Brain (organoid and tissue), 16 donors: ENCODE measurements at places on chromosomes 6 and 20.

DNA sequence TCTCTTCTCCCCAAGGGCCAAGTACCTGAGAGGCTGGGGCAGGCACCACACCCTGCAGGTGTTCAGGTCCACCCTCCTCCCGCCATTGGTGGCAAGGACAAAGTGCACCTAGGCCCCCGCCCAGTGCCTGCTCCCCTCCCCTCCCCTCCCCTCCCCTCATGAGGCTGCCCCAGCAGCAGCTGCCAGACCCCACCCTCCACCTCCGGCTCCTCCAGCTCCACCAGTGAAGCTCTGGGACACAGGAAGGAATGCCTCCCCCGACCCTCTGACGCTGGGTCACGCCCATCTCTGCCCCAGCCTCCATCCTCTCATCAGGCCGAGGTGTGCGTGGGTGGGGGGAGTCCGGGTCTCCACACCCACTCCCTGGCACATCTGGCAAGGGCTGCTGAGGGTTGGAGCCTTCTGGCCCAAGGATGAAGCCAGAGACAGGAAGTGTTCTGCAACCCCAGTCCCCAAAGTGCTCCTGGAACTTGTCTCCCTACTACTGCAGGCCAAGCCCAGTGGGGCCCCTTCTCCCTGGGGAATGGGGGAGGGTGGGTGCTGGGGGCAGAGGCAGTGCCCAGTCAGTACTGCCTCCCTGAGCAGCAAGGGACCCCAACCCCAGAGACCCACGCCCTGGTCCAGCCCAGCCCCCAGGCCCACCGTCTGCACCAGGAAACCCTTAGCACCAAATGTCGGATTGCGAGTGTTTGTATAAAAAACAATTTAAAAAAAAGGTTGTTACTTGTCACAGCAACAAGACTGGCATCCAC lies 1.6 kb upstream of the UCKL1 start:
- DNase-seq, result no peak

DNA sequence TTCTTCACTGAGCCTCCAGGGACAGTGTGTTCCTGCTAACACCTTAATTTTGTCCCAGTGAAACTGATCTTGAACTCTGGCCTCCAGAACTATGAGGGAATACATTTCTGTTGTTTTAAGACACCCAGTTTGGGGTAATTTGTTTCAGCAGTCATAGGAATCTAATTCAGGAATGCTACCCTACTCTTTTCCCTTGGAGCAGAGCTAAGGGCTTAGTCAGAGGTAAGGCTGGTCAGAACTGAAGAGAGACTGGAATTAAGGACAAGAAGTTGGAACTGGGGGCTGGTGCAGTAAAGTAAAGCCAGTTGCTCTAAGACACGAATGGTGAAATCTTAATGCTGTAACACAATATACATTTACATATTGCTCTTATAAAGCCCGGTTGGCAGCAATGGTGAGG lies 809.7 kb downstream of the MAFB start:
- no peak for DNase-seq

GRCh38 chr6:120447605-120448004 lies 886.7 kb downstream of the TBC1D32 start:
- DNase-seq, result no peak

DNA sequence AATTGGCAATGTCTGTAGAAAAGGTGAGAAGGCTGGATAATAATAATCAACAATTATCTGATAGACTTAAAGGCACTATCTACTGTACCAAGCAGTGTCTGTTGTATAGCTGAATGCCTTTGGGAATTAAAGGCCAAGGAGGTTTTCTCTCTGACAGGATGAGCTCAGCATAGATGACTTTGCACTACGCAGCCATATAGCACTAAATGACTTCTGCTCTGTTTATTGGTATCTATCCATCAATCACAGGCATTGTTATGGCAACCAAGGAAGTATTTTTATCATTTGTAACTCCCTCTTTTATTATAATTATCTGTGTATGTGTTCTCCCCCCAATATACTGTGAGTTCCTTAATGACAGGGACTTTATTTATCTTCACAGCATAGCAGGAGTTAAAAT lies 654.3 kb downstream of the PHF3 start:
- no peak for DNase-seq

DNA sequence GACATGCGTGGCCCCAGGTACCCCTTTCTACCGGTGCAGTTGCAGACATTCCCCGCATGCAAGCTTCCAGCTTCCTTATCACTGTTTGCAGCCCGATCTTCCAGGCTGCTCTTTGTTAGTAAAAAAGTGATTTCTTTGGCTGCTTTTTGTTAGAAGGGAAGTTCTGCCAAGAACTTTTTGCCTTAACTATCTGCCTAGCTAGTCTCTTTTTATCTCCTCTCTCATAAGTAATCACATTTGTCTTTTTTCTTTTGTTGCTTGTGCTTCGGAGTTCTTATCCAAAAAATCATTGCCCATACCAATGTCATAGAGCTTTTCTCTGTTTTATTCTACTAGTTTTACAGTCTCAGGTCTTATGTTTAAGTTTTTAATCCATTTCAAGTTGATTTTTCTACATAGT lies 20.3 kb downstream of the FAM162B start:
- no peak for DNase-seq

- DNase-seq, result no peak
Observed at GRCh38 chr6:133796235-133796634, 92.7 kb upstream of the TCF21 start.

GRCh38 chr6:138594758-138595140 lies 95.5 kb upstream of the NHSL1 start:
- no peak for DNase-seq
